Left ventricle myocardium inferior (tissue), 1 donor: ENCODE measurements at places on chromosomes 11 and 22.

GRCh38 chr22:42695294-42695693 is 25.4 kb downstream of the A4GALT start:
- DNase-seq: peak; percentile 64

DNA sequence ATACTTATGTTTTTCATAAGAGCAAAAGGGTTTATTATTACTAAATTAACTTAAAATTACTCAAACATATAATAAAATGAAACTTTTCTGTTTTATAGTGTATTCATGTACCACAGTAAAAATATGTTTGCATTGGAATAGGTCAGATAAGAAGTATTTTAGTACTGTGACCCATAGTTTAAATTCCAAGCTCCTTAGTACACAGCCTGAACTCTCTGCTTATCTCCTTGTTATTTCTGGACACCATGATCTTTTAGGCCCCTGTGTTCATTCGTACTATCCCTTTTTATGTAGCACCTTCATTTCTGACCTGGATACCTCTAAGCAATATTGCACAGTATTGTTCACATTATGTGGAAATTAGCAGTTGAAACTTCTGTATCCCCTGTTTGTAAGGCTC is 296.7 kb upstream of the SYN3 start:
- DNase-seq: no peak

DNA sequence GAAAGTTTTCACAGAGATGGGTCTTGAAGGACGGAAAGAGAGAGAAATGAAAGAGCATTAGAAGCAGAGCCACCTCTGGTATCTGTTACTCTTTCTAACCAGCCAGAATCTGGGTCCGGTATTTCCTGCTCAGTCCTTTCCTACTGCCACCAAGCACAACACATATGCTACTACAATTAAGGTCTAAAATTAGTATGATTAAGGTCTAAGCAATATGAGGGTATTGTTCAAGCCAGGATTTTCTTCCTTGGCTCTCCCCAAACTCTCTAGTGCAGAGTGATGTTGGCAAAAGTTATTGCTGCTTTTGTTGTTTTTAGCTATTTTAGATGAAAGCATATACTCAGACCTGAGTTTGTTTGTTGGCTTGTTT is 59.2 kb upstream of the EED start:
- no peak for DNase-seq

DNA sequence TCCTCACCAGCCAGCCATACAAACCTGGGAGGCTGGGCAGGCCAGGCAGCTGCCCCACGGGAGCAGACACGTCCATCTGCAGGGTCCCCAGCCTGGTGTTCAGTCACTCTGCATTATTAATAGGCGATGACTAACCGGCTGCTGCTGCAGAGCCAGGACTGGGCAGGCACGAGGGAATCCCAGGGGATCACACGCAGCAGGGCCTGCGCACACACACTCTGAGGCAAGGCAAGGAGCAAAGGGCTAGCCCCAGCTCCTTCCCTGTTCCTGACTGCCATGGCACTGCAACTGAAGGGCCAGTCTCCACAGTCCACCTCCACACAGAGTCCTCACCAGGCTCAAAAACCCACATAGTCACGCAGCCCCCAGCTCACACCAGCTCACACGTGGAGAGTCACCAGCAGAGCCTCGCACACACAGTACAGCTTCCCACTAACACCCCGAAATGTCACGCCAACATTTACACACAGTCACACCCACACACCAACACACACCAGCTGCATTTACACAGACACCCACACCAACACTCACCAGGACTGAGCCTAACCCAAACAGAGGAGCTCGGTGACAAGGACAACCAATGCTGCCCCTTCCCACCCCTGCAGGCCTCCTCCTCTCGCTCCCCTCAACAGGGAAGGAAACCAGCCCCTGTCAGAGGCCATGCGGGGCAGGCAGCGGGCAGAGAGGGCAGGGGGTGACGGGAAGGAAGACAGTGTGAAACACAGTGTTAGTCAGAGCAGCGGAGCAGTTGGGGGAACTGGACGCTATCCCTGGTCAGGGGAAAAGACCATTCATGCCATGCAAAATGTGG is 47.3 kb downstream of the NRXN2 start:
- DNase-seq: peak; percentile 80

DNA sequence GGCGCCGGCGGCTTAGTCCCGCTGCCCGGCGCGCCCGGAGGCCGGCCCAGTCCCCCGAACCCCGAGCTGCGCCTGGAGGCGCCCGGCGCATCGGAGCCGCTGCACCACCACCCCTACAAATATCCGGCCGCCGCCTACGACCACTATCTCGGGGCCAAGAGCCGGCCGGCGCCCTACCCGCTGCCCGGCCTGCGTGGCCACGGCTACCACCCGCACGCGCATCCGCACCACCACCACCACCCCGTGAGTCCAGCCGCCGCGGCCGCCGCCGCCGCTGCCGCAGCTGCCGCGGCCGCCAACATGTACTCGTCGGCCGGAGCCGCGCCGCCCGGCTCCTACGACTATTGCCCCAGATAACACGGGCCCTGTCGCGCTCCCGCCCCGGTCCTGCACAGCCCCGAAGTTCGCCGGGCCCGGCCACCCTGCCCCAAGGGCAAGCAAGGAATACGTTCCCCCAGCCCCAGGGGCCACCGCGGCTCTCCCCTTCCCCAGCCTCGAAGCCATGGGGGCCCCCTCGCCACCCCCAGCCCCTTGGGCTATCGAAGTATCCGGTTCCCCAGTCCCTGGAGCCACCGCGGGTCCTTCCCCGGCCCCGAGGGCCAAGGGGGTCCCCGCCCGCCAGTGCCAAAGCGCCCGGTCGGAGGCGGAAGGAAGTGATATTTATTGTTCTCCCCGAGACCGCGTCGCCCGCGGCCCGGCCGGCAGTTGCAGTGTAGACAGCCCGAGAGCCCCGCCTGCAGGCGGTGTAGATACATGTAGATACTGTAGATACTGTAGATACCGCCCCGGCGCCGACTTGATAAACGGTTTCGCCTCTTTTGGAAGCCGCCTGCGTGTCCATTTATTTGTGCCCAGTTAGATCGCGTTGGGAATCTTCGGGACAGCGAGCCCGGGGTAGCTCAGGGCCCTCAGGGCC is 6.2 kb downstream of the TBX1 start:
- peak; percentile 48 for DNase-seq

DNA sequence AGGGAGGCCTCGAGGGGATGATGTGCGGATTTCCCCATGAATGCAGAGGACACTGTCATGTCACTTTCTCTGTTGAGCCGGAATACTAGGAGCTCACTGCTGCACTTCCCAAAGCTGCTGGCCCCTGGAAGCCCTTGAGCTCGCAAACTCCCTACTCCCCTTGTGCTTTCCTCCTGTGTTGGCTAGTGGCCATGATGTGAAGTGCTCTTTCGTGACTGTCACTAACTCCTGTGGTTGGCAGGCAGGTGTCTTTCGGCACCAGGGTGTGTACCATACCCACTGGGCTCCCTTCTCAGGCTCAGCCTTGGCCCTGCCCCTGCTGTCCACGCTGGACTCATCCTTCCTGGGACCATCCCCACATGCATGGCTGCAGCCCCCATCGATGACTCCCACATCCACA is 86.2 kb downstream of the BTBD10 start:
- DNase-seq: no peak

DNA sequence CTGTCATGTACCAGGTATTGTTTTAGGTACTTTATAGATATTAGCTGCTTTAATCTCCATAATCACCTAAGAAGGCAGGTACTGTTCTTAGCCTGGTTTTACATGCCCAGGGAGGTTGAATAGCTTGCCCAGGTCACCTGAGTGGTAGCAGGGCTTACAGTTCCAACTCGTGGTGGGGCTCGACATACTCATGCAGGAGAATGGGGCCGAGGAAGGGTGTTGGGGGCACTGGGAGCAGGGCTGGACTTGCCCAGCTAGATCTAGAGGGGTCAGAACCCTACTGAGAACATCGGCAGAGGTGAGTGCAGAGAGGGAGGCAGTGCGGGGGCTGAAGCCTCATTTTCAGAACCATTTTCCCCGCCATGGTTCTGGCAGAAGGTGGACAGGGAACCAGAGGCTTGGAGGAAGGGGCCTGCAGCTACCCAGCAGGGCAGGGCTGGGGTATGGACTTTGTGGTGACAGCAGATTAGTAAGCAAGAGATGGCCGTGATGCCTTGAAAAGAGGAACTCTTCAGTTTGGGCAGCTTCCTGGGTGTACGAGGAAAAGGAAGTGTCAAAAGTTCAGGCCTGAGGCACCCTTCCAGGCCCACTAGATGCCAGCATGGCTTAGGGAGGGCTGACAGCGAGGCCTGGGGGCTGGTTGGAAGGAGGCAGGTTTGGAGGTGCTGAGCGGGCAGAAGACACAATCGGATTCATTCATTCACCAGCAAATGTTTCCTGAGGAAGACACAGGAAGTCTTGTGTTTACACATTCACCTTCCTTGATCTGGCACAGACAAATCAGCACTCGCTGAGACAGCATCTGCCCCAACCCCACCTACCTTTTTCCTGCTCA is 54.7 kb upstream of the LYVE1 start:
- DNase-seq: peak; percentile 29
